H7 (cell line): ENCODE measurements at places on chromosomes 11 and 22.
A peak's percentile ranks its signal among the peaks of the same experiment; 100 is the strongest.

GRCh38 chr22:17159504-17159951, 451 bp upstream of the HDHD5 start:
- no peak for DNase-seq

DNA sequence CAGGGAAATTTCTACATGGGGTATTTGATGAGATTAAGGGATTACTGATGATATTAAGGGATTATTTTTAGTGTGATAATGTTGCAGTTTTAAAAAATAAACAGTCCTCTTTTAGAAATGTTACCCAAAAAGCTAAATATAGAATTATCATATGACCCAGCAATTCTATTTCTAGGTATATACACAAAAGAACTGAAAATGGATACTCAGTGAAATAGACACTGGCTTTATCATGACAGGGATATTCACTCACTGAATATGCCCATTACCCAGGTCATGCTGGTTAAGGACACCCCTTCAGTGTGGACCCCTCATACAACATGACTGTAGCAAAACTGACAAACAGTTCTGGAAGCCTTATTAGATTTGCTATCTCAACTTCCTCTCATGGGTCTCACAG, 27.8 kb downstream of the USP28 start:
- no peak for DNase-seq

GRCh38 chr22:41991111-41991510, 7.5 kb upstream of the WBP2NL start:
- no peak for DNase-seq

- peak; percentile 86 for DNase-seq
Observed at GRCh38 chr11:17722000-17722643, 2.8 kb downstream of the MYOD1 start.

GRCh38 chr11:30860146-30860545, 274.0 kb upstream of the MPPED2 start:
- DNase-seq: no peak
